OCI-M1 (cell line): ENCODE measurements at places on chromosomes 1 and 21.

DNA sequence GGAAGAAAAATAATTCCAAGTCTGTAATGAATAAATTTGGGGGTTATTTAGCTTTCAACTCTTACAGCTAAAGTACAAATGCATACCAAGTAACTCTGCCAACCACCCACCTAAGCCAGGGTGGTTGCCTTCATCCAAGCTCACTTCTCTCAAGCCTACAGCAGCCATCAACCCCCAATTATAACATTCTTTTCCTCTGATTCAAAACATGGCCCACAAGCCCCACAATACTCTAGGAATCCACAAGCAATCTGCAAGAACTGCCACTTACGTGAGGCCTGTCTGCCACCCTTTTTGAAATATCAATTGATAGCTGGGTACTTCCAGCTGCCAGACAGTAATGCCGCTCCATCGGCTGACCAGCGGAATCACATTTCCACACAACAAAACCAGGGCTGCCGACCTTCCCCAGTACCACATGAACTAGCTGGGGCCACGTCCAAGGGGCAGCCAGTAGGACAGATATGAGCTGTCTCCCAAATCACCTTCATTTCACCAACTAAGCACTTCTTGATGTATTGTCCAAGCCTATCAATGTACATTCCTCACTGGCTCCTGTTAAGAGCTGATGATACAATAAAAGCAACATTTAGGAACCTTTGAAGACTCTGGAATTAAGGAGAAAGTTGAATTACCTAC lies 3.2 kb downstream of the LBR start:
- DNase-seq, result no peak

DNA sequence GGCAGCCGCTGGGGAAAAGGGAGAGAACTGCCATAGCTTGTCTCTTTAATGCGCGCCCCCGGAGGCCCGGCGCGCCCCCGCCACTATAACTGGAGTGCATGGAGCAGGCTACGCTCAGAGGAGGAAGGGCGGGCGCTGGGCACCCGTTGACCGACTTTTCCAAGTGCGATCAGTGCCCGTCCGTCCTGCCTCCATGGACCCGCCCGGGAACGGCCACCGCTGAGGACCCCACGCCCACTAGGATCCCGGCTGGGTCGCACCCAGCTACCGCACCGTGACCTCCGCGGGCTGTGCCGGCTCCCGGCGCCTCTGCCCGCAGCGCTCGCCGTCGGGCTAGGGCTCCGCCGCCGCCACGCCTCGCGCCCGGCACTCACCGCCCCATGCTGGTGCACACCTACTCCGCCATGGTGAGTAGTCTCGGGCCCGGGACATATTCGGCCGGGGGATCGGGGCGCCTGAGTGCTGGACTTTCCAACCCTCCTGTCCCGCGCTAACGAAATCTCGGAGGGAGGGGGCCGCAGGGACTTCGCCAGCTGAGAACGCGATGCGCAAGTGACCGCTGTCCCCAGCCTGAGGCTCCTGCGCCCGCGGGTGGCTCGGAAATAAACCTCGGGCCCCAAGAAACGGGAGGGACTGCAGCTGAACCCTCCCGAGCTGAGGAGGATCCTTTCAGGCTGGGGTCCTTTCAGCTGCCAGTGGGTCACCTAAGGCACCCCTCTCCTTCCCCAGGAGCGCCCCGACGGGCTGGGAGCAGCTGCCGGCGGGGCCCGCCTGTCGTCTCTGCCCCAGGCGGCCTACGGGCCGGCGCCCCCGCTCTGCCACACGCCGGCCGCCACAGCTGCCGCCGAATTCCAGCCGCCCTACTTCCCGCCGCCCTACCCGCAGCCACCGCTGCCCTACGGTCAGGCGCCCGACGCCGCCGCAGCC lies at the start of gene TFAP2E:
TFAP2E (plus strand) TSS at position 117 of the 927 bp plus-strand sequence; CDS start at position 381, 264 bp downstream.
- DNase-seq, result no peak

GRCh38 chr1:202045705-202046104 lies 35.3 kb downstream of the ELF3 start:
- DNase-seq, result no peak

- peak; percentile 41 for DNase-seq
Observed at GRCh38 chr1:174068000-174068399, 45.8 kb upstream of the RC3H1 start.

- no peak for DNase-seq
Observed at GRCh38 chr1:20400341-20401177, 85.5 kb downstream of the CAMK2N1 start.

GRCh38 chr1:66443793-66444192 lies 90.2 kb upstream of the SGIP1 start:
- DNase-seq, result no peak

- DNase-seq, result no peak
Observed at GRCh38 chr1:246629030-246629429, 62.8 kb downstream of the CNST start.

DNA sequence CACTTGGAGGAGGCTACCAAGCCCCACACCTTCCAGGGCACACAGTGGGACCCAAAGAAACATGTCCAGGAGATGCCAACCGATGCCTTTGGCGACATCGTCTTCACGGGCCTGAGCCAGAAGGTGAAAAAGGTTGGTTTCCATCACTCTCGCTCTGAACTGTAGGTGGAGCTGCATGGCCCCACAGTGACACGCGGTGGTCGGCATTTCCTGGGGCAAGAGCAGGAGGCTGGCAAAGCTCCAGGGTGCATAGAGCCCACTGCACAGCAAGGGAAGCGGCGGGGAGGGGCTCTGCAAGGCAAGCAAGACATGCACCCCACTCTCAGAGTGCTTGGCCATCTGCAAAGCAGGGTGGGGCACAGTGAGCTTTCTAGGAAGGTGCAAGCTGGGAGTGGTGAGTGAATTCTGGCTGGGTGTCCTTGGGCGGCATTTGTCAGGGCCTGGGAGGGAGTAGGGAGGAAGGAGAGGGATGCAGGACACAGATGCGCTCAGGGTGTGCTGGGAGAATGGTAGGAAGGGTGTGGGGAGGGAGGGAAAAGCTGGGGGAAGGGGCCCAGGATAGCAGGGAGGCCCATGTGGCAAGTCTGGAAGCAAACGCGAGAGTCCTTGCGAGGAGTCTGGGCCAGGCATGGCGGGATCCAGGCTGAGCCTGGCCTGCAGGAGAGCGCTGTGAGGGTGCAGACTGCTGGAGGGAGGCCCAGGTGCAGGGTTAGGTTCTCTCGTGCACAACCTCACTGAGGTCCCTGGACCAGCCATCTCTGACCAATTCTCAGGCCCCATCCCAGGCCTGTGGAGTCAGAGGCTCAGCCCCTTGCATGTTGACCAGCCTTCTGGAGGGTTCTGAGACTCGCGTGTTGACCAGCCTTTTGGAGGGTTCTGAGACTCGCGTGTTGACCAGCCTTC lies 11.0 kb downstream of the TRPM2 start:
- DNase-seq, result no peak

- DNase-seq, result no peak
Observed at GRCh38 chr1:173937062-173937461, 19.9 kb upstream of the SERPINC1 start.

DNA sequence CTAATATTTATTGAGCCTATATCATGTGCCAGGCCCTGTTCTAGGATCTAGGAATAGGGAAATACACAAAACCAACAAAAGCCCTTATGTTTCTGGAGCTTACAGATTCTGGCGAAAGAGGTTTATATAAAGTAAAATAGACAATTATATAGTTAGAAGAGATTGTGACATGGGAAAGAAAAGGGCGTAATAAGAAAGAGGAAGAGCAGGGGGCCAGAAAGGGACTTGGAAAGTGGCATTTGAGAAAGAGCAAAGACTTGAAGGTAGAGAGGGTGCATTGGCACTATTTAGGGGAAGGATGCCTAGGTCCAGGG lies 322.5 kb upstream of the FAM78B start:
- no peak for DNase-seq

DNA sequence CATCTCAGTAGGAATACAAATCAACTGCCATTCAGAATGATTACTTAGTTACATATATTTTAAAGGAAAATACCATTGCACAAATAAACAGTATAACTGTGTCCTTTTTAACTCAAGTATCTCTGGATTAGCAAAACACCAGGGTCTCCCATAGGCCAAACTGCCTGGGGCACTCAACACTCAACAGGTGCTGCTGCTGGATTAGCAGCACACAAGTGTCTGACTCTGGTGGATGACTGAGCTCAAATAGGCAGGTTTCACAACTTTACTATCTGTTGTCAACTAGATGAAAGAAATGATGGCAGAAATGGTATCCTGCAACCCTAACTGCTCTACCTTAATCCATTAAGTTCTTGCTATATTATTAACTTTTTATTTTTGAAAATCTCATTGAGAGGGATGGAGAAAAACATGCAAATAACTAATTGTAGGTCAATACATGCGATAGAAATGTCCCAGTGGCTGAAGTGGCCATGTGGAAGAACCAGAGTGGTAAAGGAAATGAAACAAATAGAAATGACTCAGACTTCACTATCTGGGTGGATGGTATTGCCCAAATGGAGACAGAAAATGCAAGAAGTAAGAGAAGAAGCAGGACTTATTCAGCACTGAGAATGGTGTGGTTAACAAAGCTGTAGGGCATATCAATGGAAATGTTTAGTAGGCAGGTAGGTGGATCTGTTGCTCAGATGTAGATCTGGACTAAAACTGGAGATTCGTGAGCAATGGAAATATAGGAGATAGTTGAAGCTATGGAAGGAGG lies 90.8 kb upstream of the CCDC190 start:
- DNase-seq, result no peak

- no peak for DNase-seq
Observed at GRCh38 chr1:42932442-42932941, 26.2 kb downstream of the SLC2A1 start.

DNA sequence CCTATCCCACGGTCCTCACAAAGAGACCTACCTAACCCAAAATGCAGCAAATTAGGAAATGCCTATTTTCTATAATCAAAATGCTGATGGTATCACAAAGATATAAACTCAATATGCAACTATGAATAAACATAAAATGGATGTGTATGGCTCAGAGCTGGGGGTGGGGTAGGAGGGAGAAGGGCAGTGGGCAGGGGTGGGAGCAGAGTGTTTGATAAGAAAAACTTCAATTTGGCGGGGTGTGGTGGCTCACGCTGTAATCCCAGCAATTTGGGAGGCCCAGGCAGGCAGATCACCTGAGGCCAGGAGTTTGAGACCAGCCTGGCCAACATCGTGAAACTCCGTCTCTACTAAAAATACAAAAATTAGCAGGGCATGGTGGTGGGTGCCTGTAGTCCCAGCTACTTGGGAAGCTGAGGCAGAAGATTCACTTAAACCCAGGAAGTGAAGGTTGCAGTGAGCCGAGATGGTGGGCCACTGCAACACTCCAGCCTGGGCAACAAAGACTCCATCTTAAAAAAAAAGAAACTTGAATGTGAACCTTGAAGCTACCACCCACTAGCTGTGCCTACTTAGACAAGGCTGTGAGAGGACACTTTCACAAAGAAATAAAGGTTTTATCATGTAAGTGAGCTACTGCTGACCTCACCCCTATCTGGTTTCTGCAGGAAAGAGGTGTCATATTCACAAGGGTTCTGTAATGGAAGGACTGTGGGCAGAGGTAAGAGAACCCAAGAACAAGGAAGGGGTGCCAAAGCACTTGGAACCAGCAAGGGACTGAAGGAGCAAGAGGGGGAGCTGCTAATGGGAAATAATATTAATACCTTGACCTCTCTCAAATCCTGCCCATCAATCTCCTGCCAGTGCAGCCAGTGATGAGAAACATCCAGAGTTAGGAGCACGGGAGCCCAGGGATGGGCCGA lies 53.0 kb downstream of the HLCS start:
- no peak for DNase-seq

DNA sequence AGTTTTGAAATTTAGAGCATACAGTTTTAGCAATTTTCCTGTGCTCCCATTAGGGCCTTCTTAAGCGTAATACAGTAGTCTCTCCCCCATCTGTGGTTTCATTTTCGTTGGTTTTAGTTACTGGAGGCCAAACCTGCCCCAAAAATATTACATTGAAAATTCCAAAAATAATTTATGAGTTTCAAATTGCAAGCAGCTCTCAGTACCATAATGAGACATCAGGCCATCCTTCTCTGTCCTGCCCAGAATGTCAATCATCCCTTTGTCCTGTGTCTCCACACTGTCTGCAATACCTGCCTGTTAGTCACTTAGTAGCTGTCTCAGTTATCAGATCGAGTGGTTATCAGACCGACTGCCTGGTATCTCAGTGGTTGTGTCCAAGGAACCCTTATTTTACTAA lies 45.4 kb downstream of the ADSS2 start:
- DNase-seq, result no peak

DNA sequence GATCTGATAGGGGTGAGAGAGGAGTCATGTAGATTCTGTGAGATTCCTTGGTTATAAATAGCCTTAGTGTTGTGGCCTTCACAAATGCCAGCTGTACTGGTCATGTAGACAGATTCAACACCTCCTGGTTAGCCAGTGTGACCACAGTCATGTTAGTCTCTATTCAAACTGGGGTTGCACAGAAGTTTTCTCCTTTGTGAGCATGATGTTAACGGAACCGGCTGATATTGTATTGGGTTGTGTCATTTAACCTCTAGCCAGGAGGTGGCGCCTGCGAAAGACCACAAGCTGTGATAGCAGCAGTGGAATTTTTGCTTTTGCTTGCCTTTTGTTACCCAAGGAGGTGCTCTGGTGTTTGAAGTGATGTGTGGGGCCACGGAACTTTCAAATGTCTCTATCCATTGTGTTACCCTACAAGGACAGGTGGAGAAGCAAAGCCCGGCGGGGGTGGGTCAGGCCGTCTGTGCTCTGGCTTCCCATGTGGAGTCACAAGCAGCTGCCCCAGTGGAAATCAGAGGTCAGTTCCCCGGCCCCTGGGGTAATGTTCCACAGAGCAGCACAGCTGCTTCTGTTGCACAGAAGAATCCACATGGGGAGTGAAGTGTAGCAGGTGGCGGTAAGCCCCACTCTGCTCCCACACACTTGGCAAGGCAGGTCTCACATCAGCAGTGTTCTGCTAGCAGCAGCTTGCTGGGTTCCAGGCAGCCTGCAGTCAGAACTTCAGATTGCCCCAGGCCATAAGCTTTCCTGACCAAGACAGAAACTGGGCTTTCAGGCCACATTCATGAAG lies 112.6 kb downstream of the ADAMTS1 start:
- peak; percentile 58 for DNase-seq

DNA sequence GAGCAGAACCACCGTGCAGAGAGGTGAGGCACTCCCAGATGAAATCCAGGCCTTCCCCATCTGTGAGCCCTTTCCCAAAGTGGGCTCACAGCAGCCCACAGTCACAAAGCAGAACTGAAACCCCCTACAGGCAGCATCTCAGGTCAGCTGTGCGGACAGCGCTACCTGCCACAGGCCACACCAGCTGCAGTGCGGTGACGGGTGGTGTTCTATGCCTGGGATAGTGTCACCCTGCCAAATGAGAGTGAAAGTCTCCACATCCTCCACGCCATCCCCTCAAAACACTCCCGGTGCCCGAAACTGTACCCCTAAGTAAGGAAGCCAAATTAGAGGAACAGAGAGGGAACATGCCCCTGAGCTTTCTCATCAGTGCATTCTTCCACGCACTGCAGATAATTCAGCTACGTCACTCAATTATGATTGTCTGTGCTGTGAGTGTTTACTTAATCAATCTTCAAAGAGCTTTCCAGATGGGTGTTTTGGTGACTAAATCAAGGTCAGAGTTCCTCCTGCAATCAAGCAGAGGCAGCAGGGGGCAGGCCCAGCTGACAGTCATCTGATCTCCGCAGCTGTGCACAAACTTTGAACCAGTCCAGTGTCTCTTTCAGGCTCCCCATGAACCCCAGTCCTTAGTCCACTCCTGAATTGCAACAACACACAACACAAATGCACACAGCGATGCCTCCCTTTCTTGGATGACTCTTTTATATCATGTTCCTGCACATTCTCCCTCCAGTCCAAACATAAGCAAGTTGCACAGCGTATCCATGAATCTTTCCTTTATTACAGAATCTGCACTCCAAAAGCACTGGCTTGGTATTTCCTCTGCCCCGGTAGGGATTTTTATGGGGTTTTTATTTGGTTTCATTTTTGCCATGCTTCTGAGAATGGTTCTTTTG lies 150.0 kb downstream of the TOMM20 start:
- peak; percentile 53 for DNase-seq
